ENCODE measurements at places on chromosomes 1 and 21. TPM values are rescaled to one million over a fixed set of nuclear protein-coding genes. Genes with fewer than 3 reads are reported as not detected.
A peak's percentile ranks its signal among the peaks of the same experiment; 100 is the strongest.

Gene MCM3AP
- 55.0 TPM for total RNA-seq

Gene OR2T6
- total RNA-seq = 0.34 TPM

Gene AQP10
- 0.41 TPM for total RNA-seq

Gene RUNX3
- total RNA-seq = 3.9 TPM

Gene ETV3
- total RNA-seq = 17.6 TPM

Gene KCNE2
- total RNA-seq = 1.1 TPM

Gene BPNT1
- total RNA-seq = 15.2 TPM

Gene C1orf87
- total RNA-seq = not detected

- ATAC-seq = no peak
Measured at GRCh38 chr1:174580801-174581200, 133.0 kb downstream of the GPR52 start.

GRCh38 chr1:76336931-76337371, 262.4 kb downstream of the ST6GALNAC3 start:
- ATAC-seq = peak; percentile 80

- peak; percentile 60 for ATAC-seq
Measured at GRCh38 chr1:85576642-85577418, 3.7 kb upstream of the CCN1 start.

DNA sequence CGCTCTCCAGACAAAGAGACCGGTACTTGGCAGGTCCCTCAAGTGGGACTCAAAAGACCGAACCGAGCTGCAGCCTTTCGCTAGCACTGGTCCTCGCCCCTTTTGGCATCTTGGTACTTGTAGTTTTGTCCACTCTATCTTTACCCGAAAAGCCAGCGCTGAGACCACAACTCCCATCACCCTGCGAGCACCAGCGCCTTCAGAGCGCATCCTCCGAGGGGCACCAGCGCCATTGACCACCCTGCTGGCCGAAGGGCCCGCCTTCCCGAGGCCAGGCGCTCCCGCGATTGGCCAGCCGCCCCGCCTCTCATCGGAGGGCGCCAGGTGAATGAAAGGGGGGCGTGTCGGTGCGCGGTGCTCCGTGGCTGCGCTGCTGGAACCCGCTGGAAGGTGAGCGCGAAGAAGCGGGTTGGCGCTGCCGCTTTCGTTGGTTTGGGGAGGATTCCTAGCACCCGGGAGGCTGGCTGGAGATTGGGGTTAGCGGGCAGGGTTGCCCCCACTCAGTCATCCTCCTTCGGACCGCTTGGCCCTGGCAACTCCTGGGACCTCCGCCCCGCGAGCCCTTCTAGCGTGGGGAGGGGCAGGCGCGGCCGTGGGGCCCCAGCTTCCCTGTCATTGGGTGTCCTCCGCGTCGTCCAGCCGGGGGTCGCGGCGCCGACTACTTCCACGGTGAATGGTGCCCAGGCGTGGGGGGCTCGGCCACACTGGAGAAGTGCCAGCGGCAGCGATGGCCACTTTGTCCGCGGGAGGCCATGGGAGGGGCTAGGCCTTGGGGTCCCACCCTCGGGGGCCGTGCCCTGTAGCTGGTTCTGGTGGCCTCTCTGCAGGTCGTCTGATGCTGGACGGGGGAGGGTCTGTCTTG, at the start of gene ZBTB8B:
TSS of gene ZBTB8B (plus strand) at position 357 of the 862 bp plus-strand sequence. CDS start 5,553 bp downstream, outside the sequence.
- peak; percentile 100 for ATAC-seq

- ATAC-seq = peak; percentile 83
Measured at GRCh38 chr1:6985549-6986276, 200.5 kb downstream of the CAMTA1 start.

GRCh38 chr1:211145944-211146343, 12.0 kb upstream of the KCNH1 start:
- ATAC-seq = no peak

DNA sequence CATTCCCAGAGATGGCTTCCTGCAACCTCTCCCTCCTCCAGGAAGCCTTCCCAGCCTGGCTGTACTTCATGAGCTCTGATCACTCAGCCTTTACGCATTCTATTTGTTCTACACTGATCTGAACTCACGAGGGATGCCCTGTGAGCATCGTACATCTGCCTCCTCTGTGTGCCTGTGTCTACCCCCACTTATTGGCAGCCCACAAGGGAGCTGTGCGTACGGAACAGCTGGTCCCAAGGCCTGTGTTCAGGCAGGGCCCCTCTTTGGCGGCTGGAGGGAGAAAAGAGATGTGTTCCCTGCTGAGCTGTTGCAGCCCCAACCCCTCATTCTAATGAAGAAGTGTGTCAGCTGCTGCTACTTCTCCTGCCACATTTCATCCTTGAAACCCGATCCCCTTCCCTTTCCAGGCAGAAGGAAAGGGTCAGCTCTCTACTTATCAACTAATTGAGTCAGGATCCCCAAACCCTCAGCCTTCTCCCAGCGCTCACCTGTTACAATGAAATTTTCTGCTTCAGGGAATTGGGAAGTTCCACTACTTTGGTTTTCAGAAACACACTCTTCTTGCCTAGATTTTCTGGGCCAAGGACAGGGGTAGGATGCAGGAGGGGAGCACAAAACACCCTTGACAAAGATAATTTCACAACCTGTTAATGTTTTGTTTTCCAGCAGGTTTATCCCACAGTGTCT, 3.2 kb downstream of the INKA2 start:
- no peak for ATAC-seq

- ATAC-seq = peak; percentile 71
Measured at GRCh38 chr1:232435729-232436128, 194.2 kb downstream of the SIPA1L2 start.

- no peak for ATAC-seq
Measured at GRCh38 chr1:2109581-2110021, 59.4 kb downstream of the PRKCZ start.

- no peak for ATAC-seq
Measured at GRCh38 chr1:73452522-73452921, 745.5 kb downstream of the LRRIQ3 start.

DNA sequence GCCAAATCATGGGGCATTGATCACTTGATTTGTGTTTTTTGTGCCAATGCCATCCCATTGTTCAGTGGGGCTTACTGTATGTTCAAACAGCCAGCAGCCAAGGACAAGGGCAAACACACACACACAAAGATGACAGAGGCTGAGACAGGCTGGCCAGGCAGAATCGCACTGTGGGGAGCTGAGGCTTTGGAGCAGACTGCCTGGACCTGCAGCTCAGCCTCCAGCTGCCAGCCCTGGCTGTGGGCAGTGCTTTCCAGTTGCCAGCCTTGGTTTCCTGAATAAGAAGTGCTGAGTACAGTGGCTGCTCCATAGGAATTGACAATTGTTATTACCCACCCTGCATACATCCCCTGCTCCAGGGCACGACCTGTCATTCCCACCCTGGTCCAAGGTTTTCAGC, 16.9 kb upstream of the PCP4 start:
- ATAC-seq = no peak

DNA sequence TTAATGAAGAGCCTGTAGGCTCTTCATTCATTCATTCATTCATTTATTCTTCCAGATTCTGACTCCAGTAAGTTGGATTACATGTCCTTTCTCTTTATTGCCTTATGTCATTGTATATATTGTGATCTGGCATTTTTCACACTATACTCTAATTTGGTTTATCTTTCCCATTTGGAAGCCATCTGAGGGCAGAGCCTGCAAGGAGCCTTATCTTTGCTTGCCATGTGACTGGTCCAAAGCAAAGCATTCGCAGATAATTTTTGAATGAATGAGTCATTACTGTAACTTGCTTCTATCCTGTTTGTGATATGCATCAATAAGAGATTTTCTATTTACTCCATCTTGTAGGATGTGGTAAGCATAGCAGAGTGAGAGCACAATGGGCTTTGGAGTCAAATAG, 108.4 kb upstream of the DAB1 start:
- ATAC-seq = no peak

DNA sequence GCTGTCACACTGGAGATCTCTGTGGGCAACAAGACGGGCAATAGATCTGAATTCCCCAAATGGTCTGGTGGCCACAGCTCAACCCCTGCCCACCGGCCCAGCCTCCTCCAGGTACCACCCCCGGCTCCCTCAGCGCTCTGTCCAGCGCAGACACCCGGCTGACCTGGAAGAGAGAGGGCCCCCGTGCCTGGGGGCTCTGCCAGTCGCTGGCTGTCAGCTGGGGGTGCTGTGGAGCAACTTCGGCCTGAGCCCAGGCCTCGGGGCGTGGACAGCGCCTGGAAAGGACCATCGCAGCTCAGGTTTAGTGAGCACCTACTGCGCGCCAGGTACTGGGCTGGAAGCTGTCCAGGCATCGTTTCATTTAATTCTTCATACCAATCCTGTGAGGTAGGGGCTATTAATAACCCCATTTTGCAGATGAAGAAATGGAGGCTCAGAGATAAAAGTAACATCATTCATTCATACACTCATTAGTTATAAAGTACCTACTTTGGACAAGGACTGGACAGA, 51.0 kb downstream of the AHDC1 start:
- ATAC-seq = no peak

DNA sequence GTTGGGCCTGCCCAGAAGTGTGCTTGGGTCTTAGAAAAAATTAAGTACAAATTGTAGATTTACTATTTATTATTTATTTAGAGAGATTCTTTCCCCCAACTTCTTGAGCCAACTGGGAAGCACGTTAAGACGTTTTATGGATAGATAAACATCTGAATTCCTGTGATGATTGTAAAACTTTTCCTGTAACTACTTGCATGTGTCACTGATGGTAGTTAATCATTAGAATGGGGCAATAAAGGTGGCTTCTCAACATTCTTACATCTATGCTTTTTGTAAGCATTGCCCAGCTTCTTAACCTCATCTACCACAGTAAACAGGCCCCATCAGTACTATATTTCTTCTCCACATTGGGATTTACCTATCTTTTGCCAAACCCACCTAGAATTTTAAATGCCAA, 559.8 kb downstream of the LMO4 start:
- no peak for ATAC-seq

DNA sequence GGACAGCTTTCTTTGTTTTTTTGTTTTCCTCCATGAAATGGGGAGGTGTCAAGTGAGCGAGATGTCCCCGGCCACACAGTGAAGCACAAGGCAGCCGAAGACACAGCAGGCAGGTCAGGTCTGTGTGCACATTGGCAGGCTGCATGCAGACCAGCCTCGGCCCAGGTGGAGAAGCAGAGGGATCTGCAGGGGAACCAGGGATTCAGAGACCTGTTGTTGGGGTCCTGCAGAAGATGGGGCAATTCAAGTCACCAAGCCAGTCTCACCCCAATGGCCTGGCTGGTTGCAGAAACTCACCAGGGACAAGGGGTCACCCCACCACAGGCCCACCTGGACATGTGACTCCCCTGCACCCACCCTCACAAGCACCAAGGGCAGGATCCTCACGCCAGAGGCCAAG, 4.0 kb upstream of the ABCG1 start:
- ATAC-seq = no peak
